Activated CD4-positive, alpha-beta memory T cell treated with anti-CD3 and anti-CD28 coated beads for 36 hours (primary cell): ENCODE measurements at places on chromosomes 11 and 22. TPM values are rescaled to one million over a fixed set of nuclear protein-coding genes. Genes with fewer than 3 reads are reported as not detected.

- no peak for DNase-seq
Observed at GRCh38 chr11:117716521-117717440, 80.2 kb downstream of the DSCAML1 start.

- DNase-seq, result no peak
Observed at GRCh38 chr22:37931893-37932389, 21.5 kb downstream of the C22orf23 start.

GRCh38 chr11:86039094-86039493 is 29.8 kb downstream of the PICALM start:
- no peak for DNase-seq

GRCh38 chr11:35927682-35928081 is 16.2 kb upstream of the LDLRAD3 start:
- DNase-seq, result no peak

DNA sequence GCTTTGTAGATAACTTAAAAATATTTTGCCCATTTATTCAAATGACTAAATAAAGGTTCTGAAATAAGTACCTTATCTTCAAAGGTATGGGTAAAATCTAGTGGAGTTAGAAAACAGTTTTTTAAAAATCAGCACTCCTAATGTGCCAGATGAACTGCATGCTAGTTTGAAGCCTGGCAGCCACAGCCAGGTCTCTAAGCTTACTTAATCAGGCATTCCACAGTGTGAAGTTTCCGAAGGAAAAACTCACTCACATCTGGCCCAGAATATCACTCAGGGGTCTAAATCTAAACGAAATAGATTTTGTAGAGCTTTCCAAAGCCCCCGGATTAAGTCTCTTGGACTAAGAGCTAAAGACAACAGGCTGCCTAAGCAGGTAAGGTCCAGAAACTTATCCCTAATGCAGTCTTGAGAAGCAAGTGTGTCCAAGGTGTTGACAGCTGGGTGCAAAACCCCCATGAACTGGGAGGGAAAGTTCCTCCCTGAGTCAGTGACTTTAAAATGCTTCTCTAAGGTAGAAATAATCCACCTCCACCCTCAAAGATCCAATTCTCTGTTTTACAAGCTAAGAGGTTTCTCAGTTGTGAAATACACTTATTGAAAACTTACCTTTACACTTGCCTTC is 157.6 kb downstream of the FCHSD2 start:
- no peak for DNase-seq

DNA sequence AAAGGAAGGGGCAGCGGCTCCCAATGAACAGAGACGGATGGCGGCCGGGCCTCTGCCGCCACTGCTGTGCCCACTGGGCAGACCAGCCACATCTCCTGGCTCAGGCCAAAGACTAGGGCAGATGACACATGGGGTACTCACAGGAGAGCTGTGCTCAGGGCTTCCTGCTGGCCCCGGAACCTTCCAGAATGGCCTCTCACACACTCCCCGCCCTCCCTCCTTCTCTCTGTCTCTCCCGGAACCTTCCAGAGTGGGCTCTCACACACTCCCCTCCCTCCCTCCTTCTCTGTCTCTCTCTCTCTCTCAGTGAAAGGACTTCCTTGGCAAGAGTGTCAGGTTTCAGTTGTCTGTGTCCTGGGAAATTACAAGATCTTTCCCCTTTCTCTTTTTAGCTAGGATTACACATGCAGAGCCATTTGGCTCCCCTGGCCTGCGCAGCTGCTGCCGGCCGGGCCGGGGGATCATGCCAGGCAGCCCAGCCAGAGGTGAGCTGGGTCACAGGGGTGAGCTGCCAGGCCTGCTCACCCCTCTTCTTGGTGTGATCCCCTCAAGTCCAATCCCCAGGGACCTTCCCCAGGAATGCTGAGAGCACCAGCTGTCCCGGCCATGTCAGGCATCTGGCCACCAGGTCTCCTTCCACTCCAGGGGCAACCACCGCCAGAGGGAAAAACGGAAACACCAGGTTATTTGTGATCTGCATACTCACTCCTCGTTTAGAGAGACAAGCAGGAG is 45.3 kb upstream of the ADA2 start:
- no peak for DNase-seq

DNA sequence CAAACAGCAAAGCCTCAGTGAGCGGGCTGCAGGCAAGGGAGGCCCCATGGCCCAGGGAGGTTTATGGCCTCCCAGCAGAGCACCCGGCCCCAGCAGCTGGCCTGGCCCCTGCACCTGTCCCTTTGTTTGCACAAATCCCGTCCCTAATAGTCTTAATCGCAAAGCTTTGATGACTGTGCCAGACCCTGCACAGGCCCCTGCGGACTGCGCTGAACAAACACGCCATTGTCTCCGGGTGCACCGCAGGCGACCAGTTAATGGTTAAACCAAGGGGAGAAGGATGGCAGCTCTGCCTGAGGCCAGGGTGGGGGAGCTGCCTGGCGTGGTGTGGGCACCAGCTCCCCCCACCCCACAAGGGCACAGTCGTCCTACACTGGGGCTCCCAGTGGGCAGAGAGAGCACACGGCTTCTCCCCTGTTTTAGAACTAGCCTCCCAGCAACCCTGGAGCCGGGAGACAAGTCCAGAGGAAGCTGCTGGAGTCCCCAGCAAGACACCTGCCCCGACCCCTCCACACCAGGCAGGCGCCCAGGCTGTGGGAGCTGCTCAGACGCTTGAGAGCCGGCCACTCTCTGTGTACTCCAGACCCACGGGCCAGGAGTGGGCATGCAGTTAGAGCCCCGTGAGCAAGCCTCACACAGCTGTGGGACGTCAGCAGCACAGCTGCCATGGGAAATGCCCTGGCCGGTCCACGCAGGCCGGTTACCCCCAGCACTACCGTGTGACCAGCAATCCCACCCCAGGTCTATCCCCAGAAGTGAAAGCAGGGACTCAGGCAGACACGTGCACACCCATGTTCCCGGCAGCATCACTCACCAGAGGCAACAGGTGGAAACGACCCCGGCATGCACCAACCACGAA is 39.7 kb upstream of the TH start:
- DNase-seq, result no peak

- DNase-seq, result peak; percentile 32
Observed at GRCh38 chr22:39994566-39995392, at the start of gene FAM83F. TSS of gene FAM83F (plus strand) at chr22:39994954. CDS start at chr22:39995043, 89 bp downstream.

GRCh38 chr22:30043161-30043560 is 37.1 kb upstream of the HORMAD2 start:
- no peak for DNase-seq

- DNase-seq, result no peak
Observed at GRCh38 chr11:62644220-62644619, 2.2 kb downstream of the GANAB start.

The PGA3 gene
- not detected for total RNA-seq

The FGF4 gene
- not detected for total RNA-seq

GRCh38 chr11:134667175-134667500 is 255.1 kb upstream of the B3GAT1 start:
- DNase-seq, result no peak

The OR5P2 gene
- total RNA-seq, result not detected

The OR52E8 gene
- total RNA-seq, result not detected

DNA sequence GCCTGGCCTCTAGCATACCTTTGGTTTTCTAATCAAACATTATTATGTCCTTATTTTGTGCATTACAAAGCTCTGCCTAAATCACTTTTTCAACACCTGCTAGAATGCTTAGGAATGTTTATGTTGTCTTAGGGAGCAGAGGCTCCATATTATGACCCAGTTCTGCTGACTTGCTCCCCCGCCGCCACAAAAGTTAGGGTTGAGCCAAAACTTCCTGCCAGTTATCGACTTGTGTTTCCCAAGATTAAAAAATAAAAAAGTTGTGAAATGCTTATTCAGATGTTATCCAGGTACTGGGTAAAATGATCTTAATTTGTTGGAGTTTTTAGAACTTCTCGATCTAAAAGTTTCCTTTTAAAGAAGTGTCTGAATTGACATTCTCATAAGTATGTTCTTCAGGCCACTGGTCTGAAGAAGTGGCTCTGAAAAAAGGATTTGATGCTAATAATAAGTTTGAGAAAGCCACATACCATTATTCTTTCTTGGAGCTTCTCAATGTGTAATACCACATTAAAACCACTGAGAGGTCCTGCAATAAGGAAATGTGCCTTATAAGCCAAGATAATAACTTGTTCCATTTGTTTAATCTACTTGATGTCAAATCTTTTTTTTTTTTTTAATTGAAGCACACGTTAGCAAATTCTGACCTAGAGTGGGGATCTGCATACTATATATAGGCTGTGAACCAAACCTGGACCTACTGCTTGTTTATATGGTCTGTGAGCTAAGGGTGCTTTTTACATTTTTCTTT is 2.2 kb downstream of the RNF185 start:
- DNase-seq, result no peak

The TMPRSS13 gene
- total RNA-seq, result 2.0 TPM

GRCh38 chr11:61916737-61917333 is 531 bp downstream of the RAB3IL1 start:
- no peak for DNase-seq

- DNase-seq, result no peak
Observed at GRCh38 chr11:11044137-11044855, 186.4 kb upstream of the ZBED5 start.

GRCh38 chr22:49422701-49423100 is 405.0 kb downstream of the BRD1 start:
- no peak for DNase-seq

The PLXNB2 gene
- total RNA-seq, result 8.3 TPM

DNA sequence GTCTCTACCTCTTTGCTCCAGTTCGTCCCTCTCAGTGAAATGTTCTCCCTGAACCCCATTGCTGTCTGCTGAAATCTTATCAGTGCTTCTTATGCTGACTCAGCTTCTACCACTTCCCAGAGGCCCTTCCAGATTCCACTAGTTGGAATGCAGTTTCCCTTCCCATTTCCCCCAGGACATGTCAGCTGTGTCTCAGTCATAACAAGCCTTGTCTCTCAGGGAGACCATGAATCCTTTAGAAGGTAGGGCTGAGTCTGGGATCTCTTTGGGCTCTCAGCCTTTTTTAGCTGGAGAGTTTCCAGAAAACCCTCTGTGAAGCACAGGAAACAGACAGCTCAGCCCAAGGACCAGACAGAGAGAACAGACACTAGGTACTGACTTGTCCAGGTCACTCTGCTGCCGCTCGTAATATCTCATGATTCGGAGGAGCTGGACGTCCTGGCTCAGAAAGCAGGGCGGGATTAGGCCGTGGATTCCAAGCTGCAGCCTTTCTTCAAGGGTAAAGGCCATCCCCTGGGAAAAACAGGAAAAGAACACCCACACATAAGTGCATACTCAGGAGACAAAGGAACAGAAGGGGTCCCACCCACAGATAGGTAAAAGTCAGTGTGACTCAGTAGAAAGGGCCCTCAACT is 113.0 kb downstream of the ME3 start:
- DNase-seq, result no peak

GRCh38 chr11:88183233-88183632 is 8.0 kb upstream of the RAB38 start:
- no peak for DNase-seq

The PPP2R5B gene
- 9.7 TPM for total RNA-seq

The OR56A1 gene
- not detected for total RNA-seq

DNA sequence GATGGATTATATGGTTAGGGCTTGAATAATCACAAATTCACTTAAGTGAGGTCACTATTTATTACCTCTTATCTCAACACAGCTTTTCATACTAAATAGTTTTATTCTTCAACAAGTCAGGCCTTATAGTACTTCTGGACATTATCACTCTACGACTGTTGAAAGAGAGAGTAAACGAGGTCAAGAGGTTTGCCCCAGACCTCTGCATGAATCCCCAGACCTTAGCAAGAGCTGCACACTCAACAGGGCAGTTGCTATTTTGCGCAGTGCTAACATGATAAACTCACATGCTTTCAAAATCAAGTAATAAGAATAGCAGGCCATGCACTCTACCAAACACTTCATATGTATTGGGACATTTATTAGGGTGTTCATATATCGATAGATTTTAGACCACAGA is 60.5 kb downstream of the DDI1 start:
- no peak for DNase-seq

- peak; percentile 42 for DNase-seq
Observed at GRCh38 chr11:117796872-117797529, at the start of gene DSCAML1. TSS of gene DSCAML1 (minus strand) at chr11:117797216. CDS start at chr11:117797079, 137 bp downstream.

- DNase-seq, result peak; percentile 45
Observed at GRCh38 chr11:116776522-116776984, 3.8 kb upstream of the BUD13 start.

The FGF19 gene
- not detected for total RNA-seq

The OR56A5 gene
- total RNA-seq, result not detected

The HORMAD2 gene
- not detected for total RNA-seq

DNA sequence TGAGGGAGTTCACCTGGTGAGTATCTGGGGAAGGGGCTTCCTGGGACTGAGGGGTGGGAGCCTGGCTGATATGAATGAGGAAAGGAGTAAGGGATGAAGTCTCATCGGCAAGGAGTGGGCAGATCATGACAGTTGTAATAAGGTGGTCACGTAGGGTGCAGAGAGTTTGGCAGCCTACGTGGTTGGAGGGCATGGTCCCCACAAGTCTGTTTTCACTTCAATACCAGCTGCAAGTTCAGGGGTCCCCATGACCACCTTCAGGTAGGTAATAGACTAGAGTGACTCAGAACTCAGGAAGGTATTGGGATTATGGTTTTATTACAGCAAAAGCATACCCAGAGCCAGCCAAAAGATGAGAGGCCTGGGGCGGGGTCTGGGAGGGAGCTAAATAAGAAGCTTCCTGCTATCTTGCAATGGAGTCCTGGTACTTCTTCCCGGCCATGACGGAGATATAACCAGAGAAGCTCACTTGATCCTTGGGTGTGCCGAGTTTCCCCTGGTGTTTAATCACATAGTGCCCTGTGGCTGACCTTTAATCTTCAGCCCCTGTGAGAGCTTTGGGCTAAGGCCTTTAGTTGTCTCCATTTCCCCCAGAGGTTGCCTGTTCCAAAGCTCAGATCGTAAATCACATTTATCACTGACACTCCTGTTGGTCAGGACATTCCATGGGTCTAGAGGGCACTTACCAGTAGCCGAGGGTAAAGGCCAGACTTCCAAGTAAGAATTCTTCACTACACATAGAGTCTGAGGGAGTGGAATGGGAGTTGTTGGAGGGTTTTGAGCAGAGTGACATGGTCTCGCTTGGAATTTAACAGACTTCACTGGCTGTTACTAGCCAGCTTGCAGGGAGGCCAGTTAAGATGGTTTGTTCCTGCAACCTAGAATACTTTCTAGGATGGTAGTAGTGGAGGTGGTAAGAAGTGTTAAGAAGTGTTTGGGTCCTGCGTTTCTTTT is 9.1 kb downstream of the SLC3A2 start:
- no peak for DNase-seq

- no peak for DNase-seq
Observed at GRCh38 chr11:34318111-34319037, 39.4 kb downstream of the ABTB2 start.

GRCh38 chr11:3156282-3156660 is 8.8 kb downstream of the OSBPL5 start:
- DNase-seq, result no peak

The CRYBB2 gene
- total RNA-seq, result not detected

The TBX1 gene
- not detected for total RNA-seq

DNA sequence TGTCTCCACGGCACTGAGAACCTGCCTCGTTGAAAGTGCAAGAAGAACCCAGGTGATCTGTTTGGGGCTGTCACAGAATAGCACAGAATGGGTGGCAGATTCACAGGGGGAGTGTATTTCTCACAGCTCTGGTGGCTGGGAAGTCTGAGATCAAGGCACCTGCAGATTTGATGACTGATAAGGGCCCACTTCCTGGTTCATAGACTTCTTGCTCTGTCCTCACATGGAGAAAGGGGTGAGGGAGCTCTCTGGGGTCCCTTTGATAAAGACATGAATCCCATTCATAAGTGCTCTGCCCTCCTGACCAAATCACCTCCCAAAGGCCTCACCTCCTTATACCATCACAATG is 198.5 kb upstream of the SORL1-AS1 start:
- no peak for DNase-seq

- DNase-seq, result peak; percentile 84
Observed at GRCh38 chr11:118224511-118225188, at the start of gene JAML. TSS of gene JAML (minus strand) at chr11:118225011. CDS start at chr11:118214866, 10,145 bp downstream.

The CD248 gene
- total RNA-seq, result not detected

The TP53I11 gene
- 15.7 TPM for total RNA-seq
